NCI-H1694 treated with DMSO at 0.1 percent for 48 hours (cell line): ENCODE measurements at places on chromosomes 2 and 18.

DNA sequence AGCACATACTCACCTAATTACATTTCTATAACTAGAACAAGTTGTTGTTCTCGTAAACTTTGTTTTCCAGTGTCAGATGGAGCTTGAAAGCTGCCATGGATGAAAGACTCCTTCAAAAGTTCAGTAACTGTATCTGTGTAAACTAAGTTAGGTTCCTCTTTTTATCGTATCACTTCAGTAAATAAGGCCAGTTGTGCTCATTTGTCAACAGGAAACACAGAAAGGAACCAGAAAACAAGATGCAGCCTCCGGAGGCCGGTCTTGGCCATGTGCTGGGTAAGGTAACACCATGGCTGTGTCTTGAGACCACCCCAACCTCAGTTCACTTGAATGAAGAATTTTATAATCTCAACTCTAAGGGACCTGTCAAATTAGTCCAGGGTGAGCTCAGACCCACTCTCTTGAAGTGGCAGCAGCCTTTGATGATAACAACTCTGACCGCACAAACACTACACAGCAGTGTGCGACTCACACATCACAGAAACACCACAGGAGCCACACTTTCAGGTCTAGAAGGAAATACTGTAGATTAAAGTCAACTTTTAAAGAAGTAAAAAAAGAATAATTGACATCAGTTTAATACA, 213.8 kb downstream of the AFF3 start:
- no peak for DNase-seq

GRCh38 chr2:16167451-16167861, 227.1 kb downstream of the MYCN start:
- DNase-seq, result no peak

DNA sequence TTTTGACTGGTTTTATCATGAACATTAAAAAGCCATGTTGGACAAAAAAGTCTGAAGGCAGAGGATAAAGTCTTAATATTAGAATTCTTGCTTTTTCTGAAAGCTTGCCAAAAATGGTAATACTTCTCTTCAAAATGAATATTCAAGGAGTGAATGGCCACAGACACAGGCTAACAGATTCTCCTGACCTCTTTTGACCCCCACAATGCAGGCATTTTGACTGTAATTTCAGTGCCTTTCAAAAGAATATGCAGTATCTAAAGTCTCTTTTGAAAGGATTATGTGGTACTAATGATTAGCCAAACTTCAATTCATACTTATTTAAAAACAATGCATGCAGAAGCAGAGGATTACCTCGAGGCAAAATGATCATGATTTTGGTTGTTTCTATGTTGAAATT, 557.8 kb upstream of the GCFC2 start:
- no peak for DNase-seq

- DNase-seq, result peak; percentile 25
Measured at GRCh38 chr2:86622519-86623042, 1.1 kb downstream of the RNF103 start.

GRCh38 chr18:69982417-69982816, 34.7 kb upstream of the CD226 start:
- no peak for DNase-seq

- DNase-seq, result no peak
Measured at GRCh38 chr2:144334551-144334950, 185.4 kb downstream of the ZEB2 start.

DNA sequence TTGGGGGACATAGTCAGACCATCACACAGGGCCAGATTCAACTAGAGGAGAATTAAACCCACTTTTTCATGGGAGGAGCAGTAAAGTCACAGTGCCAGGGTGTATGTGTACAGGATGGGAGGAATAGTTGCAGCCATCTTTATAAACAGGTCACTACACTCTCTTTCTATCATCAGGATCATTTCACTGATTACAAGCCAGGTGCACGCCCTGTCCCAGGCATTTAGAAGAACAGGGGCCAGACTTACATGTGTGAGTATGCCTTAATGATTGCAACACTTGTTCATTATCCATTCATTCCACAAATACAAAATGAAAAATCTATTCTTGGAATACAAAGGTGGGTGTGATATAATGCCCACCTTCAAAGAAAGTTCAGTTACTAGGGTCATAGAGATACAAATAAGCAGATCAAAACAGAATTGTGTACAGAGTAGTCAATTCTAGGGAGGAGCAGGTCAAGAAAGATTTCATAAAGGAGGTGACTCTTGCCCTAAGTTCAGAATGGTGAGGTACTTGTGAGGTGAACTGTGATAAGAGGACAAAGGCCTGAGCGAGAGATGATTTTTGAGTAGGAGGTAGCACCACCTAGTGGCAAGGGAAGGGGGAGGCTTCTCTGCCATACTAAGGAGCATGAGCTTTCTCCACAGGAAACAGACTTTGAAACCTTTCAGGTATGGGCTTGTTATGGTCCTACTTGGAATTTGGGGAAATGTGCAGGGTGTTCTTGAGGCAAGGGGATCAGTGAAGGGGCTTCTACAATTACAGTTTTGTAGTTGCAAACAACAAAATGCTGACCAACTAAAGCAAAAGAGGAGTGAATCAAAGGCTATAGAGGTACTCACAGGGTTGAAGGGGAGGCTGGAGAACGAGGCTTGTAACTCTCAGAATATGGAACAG, 156.3 kb downstream of the SUCLG1 start:
- DNase-seq, result peak; percentile 71

DNA sequence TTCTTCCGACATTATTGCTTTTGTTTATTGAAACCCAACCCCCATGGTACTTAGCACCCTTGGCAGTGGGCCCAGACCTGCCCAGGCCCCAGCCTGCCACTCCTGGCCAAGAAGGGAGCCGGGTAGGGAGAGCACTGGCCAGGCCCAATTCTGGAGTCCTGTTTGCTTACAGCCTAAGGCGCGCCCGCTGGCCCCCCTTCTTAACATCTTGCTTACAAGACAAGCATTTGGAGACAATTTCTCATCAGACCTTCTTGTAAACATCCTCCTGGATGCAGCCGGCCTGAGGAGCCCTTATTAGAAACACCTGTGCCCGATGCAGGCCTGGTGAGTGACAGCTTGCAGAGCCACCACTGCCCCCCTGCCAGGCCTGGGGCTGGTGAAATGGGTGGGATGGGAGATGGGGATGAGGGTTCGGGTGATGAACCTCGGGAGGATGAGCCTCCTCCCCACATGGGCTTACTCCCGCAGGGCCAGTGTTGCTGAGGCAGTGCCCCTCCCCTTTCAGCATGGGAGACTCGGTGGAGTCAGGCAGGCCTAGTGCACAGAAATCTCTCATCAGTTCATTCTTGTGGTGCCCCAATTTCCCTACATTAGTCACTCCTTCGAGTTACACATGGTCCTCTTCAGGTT, 217.5 kb downstream of the CYP26B1 start:
- DNase-seq, result no peak

- DNase-seq, result no peak
Measured at GRCh38 chr2:172329774-172330671, 97.4 kb upstream of the ITGA6 start.

DNA sequence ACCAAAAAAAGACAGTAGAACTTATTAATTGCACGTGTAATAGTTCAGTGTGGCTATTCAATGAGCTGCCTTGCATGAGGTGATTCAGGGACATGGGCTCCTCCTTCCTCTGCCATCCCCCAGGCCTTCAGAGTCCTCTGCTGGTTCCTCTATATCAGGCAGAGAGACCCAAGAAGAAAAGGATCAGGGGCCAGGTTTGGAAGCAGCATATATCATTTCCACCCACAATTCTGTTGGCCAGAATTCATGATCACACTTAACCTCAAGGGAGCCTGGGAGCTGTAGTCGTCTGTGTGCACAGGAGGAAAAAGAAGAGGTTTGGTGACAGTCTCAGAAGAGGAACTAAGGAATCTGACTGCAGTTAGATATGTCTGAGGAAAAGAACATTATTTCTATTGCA, 114.0 kb upstream of the GLS start:
- DNase-seq, result no peak

- no peak for DNase-seq
Measured at GRCh38 chr2:134433979-134434378, 180.1 kb downstream of the MGAT5 start.

- no peak for DNase-seq
Measured at GRCh38 chr18:48197819-48198218, 211.4 kb downstream of the ZBTB7C start.

- DNase-seq, result no peak
Measured at GRCh38 chr2:36892805-36893204, 73.5 kb downstream of the STRN start.

DNA sequence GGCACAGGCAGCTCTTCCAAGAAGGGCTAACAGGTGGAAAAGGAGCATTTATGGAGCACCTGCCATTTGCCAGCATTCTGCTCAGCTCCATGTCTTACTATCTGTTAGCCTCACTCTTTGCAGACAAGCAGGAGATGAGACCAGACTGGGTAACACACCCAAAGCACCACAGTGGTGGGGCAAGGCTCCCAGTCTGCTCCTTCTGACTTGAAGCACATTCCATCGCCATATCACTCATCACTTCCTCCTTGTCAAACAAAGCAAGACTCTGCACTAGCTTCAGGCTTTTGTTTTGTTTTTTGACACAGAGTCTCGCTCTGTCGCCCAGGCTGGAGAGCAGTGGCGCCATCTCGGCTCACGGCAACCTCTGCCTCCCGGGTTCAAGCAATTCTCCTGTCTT, 182.8 kb downstream of the MGAT5 start:
- no peak for DNase-seq

GRCh38 chr2:11582612-11582861, 48.7 kb downstream of the GREB1 start:
- DNase-seq, result no peak

DNA sequence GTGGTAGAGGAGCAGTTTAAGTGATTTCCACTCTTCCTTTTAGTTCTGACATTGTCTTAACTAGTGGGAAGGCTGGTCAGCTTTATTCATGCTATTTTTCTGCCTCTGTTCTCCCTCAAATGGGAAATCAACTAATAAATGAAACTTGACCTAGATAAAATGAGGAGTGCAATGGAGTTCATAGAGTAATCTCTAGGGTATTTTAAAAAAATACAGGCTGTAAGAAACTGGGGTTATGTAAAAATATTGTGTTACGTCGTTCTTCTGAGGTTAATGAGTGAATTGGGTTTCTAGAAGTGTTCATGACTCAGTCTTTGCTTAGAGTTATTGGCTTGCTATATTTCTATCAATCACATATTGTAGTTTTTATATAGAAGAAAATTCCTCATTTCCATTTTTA, 734.5 kb downstream of the MBD2 start:
- no peak for DNase-seq

DNA sequence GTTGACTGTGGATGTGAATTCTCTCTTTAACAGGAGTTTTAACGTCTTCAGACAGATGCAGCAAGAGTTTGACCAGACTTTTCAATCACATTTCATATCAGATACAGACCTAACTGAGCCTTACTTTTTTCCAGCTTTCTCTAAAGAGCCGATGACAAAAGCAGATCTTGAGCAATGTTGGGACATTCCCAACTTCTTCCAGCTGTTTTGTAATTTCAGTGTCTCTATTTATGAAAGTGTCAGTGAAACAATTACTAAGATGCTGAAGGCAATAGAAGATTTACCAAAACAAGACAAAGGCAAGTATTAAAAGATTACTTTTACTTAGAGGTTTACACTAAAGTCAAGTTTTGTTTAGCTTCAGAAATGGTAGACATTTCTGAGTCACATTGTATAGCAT, 30.2 kb upstream of the TYMS start:
- no peak for DNase-seq

DNA sequence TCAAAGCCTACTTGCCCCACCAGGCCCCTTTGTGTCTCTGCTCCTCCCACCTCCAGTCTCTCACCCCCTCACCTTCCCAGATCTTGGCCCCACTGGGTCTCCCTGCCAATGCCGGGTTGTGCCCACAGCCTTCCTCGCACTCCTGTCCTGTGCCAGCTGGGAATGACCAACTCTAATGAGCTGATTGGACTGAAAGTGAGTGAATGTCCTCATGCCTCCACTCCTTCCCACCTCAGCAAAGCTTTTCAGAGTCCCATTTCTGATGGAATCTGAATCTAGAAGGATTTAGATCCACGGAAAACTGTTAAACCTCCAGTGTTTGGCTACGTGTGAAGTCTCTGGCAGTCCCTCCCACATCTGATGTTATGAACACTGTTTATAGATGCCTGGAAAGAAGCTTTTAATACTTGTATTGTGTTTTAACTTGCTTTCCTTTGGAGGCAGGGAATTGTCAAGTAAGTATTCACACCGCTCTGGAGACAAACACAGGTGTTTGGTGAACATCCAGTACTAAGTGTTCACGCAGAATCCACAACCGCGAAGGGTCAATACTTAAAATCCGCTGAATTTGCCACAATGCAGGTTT, 103.9 kb downstream of the RTN4 start:
- DNase-seq, result no peak

DNA sequence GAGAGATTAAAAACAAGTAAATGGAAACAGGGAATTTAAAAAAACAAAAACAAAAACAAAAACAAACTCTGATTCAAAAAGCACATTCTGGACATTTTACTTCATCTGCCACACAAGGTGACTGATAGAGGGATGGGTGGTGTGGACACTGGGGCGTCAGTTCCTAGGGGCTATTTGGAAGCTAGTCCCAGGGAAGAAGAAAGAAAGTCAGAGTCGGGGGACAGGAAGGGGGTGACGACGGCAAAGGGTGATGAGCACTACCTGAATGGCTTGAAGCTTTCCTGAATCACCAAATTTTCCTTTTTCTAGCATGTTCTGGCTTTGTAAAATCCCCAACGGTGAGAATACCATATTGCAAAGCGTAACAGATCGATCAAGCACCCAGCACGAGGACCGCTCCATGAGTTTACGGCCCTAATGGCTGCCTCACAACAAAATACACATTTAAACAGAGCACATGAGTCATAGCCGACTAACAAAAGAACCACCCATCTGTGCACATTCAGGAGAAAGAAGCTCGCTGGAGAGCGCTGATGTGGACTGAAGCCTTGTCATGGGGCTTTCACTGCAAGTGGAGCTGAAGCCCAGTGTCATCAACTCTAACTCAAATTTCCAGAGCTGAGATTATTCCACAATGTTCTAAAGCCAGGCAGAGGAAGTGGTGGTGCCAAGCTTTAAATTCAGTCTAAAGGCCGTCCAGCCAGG, 178.9 kb downstream of the LNPK start:
- no peak for DNase-seq

DNA sequence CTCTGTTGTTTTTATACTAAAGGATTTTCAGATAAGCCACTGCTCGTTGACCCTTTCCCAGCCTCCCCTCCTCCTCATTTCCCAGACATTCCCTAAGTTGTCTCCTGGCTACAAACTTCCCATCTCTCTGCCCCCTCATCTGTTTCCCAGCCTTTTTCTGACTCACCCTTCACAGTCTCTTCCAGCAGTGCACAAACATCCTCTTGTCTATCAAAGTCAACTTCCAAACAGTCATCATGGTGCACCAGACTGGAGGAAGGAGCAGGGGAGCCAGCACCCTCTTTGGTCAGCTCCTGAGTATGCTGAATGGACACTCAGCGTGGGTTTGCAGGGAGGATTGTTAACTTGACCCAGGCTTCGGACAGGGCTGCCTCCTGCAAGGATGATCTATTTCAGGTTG, 26.6 kb upstream of the SPRED2 start:
- no peak for DNase-seq

GRCh38 chr2:171412571-171413175, 21.1 kb downstream of the METTL8 start:
- DNase-seq, result no peak

DNA sequence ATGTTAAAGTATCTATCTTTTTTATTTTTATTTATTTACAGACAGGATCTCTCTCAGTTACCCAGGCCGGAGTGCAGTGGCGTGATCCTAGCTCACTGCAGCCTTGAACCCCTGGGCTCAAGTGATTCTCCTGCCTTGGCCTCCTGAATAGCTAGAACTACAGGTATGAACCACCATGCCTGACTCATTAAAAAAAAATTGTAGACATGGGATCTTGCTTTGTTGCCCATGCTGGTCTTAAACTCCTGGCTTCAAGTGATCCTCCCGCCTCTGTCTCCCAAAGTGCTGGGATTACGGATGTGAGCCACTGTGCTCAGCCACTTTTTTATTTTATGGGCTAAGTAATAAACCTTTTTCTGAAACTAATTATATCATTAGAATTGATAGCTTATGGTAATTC, 7.1 kb downstream of the MFSD6 start:
- no peak for DNase-seq
